Choroid plexus epithelial cell (primary cell): ENCODE measurements at places on chromosomes 6 and 20.
A peak's percentile ranks its signal among the peaks of the same experiment; 100 is the strongest.

GRCh38 chr20:5090191-5090590, 29.6 kb downstream of the PCNA start:
- no peak for DNase-seq

- DNase-seq: no peak
Observed at GRCh38 chr6:47000842-47001241, 41.3 kb downstream of the ADGRF1 start.

- no peak for DNase-seq
Observed at GRCh38 chr20:20276811-20277530, 90.9 kb upstream of the INSM1 start.

DNA sequence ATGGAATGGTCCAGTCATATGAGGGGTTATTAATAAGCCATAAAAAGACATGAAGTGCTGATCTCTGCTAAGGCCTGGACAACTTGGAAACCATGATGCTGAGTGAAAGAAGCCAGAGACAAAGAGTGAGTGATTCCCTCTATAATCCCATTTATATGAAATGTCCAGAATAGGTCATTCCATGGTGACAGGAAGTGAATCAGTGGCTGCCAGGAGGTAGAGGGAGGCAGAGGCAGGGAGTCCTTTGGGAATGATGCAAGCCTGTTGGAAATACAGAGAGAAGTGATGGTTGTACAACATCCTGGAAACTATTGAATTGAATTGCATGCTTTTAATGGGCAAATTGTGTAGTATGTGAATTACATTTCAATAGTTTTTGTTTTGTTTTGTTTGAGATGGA, 26.4 kb downstream of the ANKRD60 start:
- no peak for DNase-seq

- DNase-seq: no peak
Observed at GRCh38 chr6:127775371-127775770, 125.5 kb downstream of the THEMIS start.

- peak; percentile 37 for DNase-seq
Observed at GRCh38 chr6:28105245-28105639, 19.2 kb upstream of the ZSCAN16 start.

DNA sequence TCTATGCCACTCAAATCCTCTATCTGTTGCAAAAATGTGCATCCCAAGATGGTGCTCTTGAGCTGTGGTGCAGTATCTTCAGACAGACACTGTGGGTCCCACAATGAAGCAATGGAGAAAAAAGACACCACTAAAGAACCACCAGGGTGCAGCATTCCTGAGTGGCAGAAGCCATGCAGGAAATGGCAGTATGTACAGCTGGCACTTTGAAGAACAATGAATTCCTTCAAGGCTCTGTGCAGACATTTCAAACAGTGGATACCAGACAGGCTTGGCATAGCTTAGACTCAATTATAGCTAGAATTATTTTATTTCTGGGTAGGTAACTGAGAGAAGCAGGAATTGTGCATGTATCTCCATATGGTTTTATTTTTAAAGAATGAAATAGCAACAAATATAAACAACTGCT, 24.0 kb upstream of the HDAC2 start:
- peak; percentile 95 for DNase-seq
